ENCODE measurements at places on chromosomes 5 and 9.

- no peak overlapping the region for H3K4me3 ChIP-seq
- no peak overlapping the region for H3K27ac ChIP-seq
- H3K27me3 ChIP-seq = no peaks in the 10 kb centered on the region
- DNase-seq = no peak
- no peaks in the 10 kb centered on the region for H3K36me3 ChIP-seq
Measured at GRCh38 chr9:106829666-106830408, 33.1 kb upstream of the ZNF462 start.

GRCh38 chr9:93500571-93501298 is 47.4 kb upstream of the FAM120AOS start:
- peaks cover 43% of the 10 kb centered on the region for H3K36me3 ChIP-seq
- H3K4me3 ChIP-seq = no peak overlapping the region
- DNase-seq = no peak

GRCh38 chr9:2087500-2088313 is 72.6 kb downstream of the SMARCA2 start:
- H3K36me3 ChIP-seq = no peaks in the 10 kb centered on the region
- H3K27ac ChIP-seq = no peak overlapping the region
- peak; percentile 42 for DNase-seq
- no peaks in the 10 kb centered on the region for H3K4me1 ChIP-seq

DNA sequence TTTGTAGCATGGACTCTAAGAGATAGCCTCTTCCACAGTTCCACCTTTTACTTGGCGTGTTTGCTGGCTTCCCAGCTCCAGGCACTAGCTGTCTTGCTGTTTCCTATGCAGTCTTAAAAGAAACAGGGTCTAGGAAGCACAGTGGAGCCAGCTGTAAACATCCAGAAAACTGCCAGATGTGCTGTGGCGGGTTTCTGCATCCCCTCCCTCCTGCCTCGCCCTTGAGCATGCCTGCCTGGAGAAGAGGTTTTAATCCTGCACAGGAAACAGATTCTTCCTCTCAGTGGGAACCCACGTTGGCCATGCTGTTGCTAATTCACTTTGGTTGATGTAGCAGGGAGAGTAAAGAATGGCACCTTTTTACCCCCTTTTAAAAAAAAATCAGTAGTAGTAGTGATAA is 121.3 kb downstream of the RPS23 start:
- H3K36me3 ChIP-seq = no peaks in the 10 kb centered on the region
- no peak overlapping the region for H3K27ac ChIP-seq
- DNase-seq = no peak

DNA sequence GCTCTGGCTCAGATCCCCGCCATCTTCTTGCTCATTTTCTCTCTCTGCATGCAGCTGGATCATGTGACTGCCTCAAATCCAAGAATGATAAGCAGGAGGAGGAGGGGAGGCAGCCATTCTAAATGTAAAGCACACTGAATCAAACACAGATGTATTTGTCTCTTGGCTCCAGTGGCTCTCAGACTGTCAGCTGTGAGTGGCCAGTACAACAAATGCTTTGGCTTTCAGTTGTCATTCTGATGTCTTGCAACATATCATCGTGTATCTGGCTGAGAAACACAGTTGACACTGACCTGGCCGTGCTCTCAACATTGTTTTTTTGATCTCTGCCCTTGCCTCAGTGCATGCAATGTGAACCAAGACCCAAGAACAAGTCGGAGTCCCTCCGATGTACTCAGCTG is 233.1 kb downstream of the ADAMTSL1 start:
- 0 out of 2 replicates have a peak, but pooled peaks cover 3% of the 10 kb centered on the region for H3K27me3 ChIP-seq
- DNase-seq = no peak
- H3K36me3 ChIP-seq = no peaks in the 10 kb centered on the region
- H3K4me3 ChIP-seq = no peak overlapping the region

GRCh38 chr9:18255747-18256146 is 218.2 kb upstream of the ADAMTSL1 start:
- no peaks in the 10 kb centered on the region for H3K36me3 ChIP-seq
- H3K4me3 ChIP-seq = no peak overlapping the region
- no peak for DNase-seq
- H3K27ac ChIP-seq = no peak overlapping the region
- H3K27me3 ChIP-seq = no peaks in the 10 kb centered on the region
